NAMALWA (cell line): ENCODE measurements at places on chromosomes 2 and 18.
A peak's percentile ranks its signal among the peaks of the same experiment; 100 is the strongest.

- DNase-seq: no peak
Observed at GRCh38 chr2:138718405-138718804, 61.8 kb downstream of the NXPH2 start.

GRCh38 chr2:234001380-234002160 is 48.9 kb upstream of the SPP2 start:
- DNase-seq: no peak

- DNase-seq: no peak
Observed at GRCh38 chr2:864501-865106, 86.0 kb upstream of the SNTG2 start.

DNA sequence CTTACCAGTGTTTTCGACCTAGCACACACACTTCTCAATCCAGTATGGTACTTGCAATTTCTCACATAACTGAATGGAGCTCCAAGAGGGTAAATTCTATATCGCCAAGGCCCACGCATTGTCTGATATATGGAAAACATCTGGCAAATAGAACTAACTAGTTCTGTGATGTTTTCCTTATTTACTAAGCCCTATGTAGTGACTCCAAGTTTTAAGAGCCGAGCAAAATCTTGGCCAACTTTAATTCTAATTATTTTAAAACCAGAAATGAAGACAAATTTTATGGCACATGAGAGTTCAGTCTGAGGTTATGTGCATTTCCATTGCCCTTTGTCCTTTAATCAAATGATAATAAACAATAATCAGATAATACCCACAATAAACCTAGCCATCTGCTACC is 1119.7 kb upstream of the CNTNAP5 start:
- DNase-seq: no peak

DNA sequence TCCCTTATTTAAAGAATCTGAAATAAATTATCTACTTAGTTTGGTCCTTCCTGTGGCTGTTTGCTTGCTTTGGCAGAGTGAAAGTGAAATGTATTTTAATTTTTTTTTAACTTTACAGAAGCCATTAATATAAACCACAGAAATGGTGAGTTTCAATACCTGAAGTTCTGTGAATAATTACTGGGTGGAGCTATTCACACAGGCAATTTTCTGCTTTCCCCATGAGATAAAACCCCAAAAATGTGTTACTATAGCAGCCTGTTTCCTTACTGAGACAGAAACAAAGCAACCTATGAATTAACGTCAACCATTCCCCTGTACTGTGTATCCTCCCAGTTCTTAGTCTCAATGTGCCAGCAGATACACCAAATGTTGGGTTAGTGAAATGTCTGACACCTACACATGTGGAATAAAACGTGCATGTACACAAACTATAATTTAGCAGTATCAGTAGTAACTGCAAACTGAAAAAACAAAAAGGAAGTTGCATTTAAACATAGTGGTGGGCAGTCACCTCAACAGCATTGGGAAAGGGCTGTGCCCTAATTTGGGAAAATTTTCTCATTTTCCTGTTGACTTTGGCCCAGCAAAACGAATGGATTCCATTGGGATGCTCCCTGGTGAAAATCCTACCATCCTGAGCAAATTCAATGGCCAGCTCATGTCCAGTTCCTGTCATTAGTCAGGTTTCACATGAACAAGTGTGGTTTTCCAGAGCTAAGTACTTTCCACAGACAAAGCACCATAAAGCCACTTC is 73.1 kb upstream of the RMDN2 start:
- DNase-seq: no peak

GRCh38 chr2:197196541-197197180 is 113.9 kb downstream of the ANKRD44 start:
- DNase-seq: no peak

- DNase-seq: no peak
Observed at GRCh38 chr2:212726403-212726802, 187.8 kb upstream of the ERBB4 start.

GRCh38 chr2:74267068-74267467 is 68.7 kb downstream of the MTHFD2 start:
- DNase-seq: peak; percentile 69

DNA sequence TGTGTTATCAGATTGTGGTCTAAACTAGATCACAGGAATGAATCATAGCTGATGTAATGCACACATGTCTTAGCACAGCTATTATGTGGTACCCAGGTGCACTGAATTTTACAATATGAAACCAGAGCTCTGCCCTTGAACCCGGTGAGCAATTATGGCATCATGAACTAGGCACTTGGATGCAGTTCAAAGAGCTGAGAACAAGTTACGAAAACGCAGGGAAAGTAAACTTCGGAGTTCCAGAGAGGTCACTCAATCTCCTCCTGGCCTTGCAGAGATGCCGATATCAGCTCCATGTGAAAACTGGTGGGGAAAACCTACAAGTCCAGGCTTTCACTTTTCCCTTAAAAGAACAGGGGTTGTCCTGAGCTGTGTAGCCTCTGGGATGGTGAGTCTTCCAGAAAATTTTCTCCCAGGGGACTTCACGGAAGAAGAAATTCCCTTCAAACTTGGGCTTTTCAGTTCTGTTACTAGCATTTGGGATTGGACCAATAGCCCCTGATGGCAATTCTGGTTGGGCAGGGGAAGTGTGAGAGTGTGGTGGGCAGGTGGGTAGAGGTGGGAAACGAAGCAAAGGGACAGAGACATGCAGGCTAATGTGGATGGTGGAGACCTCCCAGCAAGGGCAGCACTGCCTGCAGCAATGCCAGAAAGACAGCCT is 71.1 kb upstream of the SH3BP4 start:
- DNase-seq: no peak

- DNase-seq: no peak
Observed at GRCh38 chr2:113842919-113843736, 46.8 kb upstream of the ACTR3 start.

GRCh38 chr2:44676379-44676778 is 265.1 kb upstream of the SIX3 start:
- DNase-seq: no peak

- DNase-seq: no peak
Observed at GRCh38 chr2:180607514-180608049, 372.8 kb upstream of the UBE2E3 start.

- DNase-seq: no peak
Observed at GRCh38 chr2:99959261-99960014, 183.0 kb downstream of the AFF3 start.

GRCh38 chr2:224183086-224183485 is 144.0 kb upstream of the SERPINE2 start:
- no peak for DNase-seq

- no peak for DNase-seq
Observed at GRCh38 chr2:180050246-180050645, 43.1 kb upstream of the CWC22 start.

GRCh38 chr2:100718065-100718629 is 101.8 kb upstream of the NPAS2 start:
- no peak for DNase-seq

DNA sequence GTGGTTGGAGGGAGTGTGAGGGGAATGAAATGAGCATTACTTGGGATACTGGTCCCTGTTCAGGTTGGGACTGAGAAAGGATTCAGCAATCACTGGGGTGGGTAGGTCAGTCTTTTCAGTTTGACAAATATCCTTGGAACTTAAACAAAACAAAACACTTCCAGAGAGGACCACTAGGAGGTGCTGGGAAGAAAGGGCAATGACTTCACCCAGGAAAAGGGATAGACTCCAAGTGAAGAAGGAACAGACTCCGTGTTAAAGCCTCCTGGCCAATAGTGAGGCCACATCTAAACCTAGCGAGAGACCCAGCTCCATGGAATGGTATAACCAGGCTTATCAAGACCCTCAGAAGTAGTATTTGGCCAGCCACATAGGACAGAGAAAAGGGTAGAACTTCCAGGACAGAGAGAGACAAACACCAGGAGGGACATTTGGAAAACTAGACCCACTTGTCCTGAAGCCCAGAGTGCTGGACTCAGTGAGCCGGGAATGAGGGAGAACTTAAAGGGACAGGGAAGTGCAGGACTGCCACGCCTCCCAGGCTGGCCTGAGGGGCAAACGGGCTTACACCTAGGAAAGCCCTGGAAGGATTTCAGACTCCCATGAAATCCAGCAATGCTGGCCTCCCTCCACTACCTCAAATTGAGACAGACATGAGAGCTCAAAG is 19.6 kb upstream of the KCNG3 start:
- peak; percentile 43 for DNase-seq

DNA sequence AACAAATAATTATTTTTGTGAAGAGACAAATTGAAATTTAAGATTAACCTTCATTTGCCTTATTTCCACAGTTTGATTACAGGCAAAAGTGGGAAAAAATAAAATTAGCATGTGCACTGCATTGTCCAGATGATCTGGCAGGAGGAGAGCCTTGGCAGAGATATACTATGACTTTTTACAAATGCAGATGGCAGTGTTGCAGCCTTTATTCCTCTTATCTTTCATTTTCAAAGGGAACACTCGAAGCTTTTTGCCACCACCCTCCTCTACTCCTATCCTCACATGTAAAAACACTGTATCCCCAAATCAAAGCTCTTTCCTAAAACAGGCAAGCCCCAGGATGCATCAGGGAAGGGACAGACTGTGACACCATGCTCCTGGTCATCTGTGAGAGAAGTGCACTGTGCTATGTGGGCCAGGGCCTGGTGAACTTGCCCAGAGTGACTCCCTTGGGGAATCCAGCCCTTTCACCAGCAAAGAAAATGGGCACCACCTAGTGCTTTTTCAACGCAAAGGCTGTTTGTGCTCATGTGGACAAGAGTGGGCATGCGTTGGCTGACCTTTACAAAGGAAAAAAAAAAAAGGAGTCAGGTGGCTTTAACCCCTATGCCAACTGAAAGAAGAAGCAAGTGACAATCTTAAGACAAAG is 74.7 kb upstream of the ETAA1 start:
- DNase-seq: no peak

DNA sequence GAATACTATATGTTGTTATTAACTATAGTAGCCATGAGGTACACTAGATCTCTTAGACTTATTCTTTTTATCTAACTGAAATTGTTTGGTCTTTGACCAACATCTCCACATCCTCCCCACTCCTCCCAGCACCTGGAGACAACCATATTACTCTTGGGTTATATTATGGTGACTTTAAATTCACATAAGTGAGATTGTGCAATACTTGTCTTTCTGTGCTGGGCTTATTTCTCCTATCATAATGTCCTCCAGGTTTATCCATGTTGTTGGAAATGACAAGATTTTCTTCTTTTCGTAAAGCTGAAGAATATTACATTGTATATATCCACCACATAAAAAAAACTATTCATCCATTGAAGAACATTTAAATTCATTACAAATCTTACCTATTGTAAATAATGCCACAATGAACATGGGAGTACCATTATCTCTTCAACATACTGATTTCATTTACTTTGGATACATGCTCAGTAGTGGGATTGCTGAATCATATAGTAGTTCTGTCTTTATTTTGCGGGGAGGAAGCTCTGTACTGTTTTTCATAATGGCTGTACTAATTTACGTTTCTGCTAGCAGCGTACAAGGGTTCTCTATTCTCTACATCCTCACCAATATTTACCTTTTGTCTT is 159.2 kb upstream of the SCN7A start:
- DNase-seq: no peak
